Endodermal cell (in vitro differentiated cells): ENCODE measurements at places on chromosomes 6 and 20.

DNA sequence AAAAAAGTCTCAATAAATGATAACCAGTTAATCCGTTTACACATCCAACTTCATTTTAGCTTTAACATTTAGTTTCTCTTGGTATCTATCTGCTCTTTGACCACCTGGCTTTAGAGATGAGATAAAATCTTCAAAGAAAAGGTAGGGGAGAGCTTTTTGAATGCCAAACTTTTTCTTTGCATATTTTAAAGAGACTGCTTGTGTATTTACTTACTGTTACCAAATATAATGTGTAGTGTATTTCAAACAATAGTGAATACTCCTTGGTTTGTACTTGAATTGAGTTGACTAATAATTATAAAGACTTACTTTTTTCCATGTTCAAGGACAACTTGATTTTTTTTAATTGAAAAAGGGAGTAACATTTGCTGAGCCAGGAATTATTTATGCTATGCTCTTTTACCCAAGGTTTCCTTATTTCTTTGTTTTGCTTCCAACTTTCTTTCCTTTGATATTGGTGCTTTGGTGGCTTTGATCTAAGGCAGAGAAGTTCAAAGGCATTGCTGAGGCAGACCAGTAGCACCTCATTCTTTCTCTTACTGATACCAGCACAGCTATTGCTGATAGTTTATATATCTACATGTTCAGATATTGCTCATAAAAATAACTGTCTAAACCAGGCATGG is 7.8 kb downstream of the CCDC170 start:
- no peak overlapping the region for H3K4me3 ChIP-seq
- H3K36me3 ChIP-seq: no peaks in the 10 kb centered on the region
- peaks cover 5% of the 10 kb centered on the region for H3K4me1 ChIP-seq
- no peak for DNase-seq

- H3K4me3 ChIP-seq: no peak overlapping the region
- no peak for DNase-seq
- H3K27me3 ChIP-seq: peaks cover 31% of the 10 kb centered on the region
- H3K36me3 ChIP-seq: no peaks in the 10 kb centered on the region
- no peak overlapping the region for H3K27ac ChIP-seq
- H3K4me1 ChIP-seq: no peaks in the 10 kb centered on the region
Measured at GRCh38 chr20:11540558-11540957, 377.1 kb upstream of the BTBD3 start.

DNA sequence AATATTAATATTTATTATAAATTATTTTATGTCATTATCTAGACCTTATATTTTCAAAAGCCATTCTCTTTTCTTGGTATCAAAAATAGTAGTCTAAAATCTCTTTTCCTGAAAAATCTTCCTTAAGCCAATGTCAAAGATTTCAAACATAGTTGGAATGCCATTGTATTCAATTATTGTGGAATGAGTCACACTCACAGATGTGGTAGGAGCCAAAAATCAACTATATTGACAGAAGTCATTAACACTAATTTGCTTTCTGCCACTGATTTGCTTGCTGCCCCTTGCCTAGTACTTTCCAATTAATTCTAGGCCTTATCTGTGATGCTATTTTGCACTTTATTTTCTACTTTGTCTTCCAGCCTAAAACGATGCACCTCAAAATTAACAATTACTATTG is 1326.3 kb upstream of the GJE1 start:
- no peaks in the 10 kb centered on the region for H3K27me3 ChIP-seq
- peak overlapping the region; percentile 57 for H3K4me3 ChIP-seq
- H3K36me3 ChIP-seq: no peaks in the 10 kb centered on the region
- no peak for DNase-seq
- no peaks in the 10 kb centered on the region for H3K4me1 ChIP-seq

DNA sequence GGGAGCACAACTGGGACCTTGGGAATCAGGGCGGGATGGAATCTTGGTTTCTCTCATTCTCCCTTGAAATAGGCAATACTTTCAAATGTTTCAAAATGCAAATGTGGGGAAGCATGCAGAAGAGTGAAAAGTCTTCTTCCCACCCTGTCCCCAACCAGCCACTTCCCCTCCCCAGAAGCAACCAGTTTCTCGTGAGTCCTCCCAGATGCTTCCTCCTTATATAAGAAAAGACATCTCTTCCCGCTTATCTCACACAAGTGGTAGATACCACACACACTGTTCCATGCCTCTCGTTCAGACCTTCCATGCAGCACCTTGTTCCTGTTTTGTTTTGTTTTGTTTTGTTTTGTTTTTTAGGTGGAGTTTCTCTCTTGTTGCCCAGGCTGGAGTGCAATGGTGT is 25.1 kb downstream of the HCK start:
- H3K27me3 ChIP-seq: no peaks in the 10 kb centered on the region
- H3K4me3 ChIP-seq: no peak overlapping the region
- DNase-seq: no peak
- no peak overlapping the region for H3K27ac ChIP-seq
- no peaks in the 10 kb centered on the region for H3K4me1 ChIP-seq
- H3K36me3 ChIP-seq: no peaks in the 10 kb centered on the region

DNA sequence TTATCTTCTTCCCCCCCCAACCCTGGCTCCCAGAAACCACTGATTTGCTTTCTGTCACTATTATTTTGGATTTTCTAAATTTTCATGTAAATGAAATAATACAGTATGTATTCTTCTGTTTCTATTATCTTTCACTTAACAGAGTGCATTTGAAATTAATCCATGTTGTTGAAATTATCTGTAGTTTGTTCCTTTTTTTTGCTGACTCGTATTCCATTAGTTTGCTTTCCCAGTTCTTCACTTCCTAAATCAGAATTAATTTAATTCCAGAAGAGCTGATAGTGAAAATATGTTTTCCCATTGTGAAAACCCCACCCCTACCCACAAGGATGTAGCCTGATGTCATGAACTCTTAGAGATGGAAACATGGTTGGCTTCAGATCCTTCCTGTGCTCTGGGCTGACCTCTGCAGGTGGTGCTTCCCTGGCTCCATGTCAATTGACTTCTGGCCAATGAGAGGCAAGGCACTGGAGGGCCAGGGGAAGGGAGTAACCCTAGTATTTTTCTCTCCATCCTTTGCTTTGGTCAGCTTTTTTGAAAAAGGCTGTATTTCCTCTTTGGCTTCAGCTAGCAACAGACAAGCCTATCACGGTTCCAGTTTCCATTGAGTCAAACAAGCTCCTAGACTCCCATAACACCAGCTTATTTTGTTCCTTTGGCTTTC is 244.4 kb upstream of the HSF2 start:
- H3K27ac ChIP-seq: no peak overlapping the region
- no peak overlapping the region for H3K4me3 ChIP-seq
- no peaks in the 10 kb centered on the region for H3K27me3 ChIP-seq
- H3K4me1 ChIP-seq: no peaks in the 10 kb centered on the region
- no peaks in the 10 kb centered on the region for H3K36me3 ChIP-seq
